ENCODE measurements at places on chromosomes 3 and 15.
A peak's percentile ranks its signal among the peaks of the same experiment; 100 is the strongest.

- DNase-seq = no peak
Measured at GRCh38 chr3:193744822-193745684, 152.0 kb downstream of the OPA1 start.

DNA sequence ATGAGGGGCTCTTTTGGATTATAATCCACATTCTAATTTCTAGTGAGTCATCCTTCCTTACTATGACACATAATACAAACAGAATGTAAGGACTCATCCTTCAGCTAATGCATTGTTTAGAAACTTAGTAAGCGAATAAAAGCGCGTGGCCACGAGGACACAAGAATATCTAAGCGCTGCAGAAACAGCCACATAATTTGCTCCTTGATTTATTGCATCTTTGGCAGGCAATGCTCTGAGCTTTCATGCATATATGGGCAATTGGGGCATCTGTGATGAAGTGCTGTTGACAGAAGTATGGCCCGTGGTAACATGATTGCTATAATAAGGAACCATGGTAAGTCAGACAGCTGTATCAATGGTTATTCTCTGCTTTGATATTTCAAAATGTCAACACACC, 191.3 kb upstream of the ZNF385D start:
- no peak for DNase-seq

GRCh38 chr3:134074790-134075567, 45.3 kb upstream of the SLCO2A1 start:
- DNase-seq = no peak

DNA sequence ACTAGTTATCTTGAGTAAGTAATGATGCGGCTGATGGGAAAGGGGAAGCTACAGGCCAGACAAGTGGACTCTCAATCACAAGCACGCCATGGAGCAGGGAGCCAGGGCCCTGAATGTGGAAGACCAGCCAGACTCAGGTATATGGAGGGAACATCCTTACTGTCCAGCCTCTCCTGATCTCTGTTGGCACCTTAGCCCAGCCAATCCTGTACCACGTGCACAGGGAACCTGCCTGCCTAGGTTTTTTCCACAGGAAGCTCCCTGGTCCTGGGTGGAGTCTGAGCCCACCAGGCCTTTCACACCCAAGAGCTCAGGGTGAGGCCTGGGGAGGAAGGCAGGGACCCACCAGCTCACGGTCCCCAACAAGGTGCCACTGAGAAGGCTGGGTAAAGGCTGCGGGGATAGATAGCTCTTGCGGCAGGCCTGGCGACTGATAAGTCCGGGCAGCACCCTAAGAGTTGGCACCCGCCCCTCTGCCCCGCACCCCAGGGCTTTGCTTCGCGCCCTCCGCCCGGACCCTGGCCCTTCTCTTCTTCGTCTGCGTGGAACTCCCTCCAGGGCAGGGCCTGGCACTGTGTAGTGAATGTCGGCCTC, 933 bp upstream of the APEH start:
- DNase-seq = no peak

DNA sequence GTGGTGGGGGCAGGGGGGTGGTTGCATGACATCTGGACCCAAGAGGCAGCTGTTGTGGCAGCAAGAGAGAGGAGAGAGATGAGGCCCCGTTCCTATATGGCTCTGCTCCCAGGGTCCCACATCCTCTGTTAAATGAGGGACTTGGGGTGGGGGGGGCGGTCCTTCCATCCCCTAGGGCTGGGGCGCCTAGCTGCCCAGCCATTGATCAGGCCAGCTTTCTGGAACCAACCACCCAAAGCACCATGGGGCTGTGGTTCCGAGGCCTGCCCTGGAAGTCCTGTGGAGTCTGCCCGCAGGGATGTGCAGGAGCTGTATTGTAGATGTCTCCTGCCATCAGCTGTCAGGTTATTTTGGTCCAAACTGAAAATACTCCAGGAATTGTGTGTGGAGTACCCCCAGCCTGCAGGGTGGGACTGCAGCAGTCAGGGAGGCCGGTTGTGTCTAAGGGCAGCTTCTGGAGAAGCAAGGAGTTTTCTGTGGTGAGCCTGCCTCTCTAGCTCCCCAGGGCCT, 5.2 kb downstream of the FURIN start:
- no peak for DNase-seq

DNA sequence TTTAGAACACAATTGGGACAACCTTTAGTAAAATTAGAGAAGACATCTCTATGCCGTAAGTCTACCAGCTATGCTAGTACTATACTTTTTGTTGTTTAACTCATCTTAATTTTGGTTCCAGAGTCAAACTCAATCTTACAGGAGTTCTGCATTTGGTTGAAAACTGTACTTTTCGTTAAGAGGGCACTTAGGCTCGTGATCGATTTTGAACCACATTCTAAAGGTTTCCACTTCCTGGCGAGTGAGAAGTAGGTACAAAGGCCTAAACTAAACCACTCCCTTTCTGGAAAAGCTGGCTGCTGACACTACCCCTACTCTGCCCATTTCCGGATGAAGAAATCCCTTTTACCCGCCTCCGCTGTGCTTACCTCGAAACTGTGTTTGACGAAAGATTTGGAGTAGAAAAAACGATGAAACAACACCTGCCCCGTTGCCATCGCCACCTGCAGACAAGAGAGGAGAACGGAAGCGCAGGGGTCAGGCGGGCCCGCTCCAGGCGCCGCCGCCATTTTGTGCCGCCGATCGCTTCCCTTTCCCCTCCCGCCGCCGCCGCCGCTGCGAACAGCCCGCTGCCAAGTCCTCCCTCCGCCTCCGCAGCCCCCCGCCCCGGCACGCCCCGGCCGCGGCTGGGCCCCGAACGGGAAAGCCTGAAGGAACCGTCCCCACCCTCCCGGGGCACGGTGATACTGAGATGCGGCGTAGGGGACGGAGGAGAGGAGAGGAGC, 748 bp downstream of the CCNL1 start:
- peak; percentile 59 for DNase-seq

DNA sequence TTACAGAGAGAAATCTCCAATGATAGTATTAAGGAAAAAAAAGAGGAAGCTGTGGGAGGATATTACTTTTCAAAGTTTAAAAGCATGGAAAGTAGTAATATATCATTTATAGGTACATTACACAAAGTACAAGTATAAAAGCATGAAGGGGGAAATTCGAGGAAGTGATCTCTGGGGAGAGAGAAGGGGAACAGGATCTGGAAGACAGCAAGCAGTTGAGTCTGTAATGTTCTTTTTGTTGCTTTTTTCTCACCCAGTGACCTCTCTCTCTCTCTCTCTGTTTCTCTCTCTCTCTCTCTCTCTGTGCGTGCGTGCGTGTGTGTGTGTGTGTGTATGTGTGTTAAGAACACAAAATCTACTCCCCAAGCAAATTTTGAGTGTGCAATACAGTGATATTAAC, 10.2 kb downstream of the C3orf20 start:
- no peak for DNase-seq

GRCh38 chr3:109257269-109257668, 59.0 kb downstream of the DPPA2 start:
- no peak for DNase-seq

DNA sequence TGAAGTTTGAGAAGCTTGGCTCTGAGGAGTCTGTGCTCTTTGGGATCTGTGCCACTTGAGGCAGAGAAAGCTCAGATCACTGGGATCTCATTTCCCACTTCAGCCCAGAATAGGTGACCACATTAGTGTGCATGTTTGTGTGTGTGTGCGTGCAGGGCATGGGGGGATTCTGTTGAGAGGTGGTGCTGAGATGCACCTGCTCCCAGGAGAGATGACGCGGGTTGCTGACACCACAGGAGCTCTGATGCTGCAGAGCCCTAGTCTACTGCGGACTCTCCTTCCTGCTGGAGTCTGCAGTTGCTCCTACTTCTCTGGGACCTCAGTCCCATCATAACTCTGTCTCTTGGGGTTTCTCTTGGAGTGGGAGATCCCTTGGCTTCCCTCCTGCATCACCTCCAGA, 14.7 kb upstream of the CTXND1 start:
- no peak for DNase-seq

DNA sequence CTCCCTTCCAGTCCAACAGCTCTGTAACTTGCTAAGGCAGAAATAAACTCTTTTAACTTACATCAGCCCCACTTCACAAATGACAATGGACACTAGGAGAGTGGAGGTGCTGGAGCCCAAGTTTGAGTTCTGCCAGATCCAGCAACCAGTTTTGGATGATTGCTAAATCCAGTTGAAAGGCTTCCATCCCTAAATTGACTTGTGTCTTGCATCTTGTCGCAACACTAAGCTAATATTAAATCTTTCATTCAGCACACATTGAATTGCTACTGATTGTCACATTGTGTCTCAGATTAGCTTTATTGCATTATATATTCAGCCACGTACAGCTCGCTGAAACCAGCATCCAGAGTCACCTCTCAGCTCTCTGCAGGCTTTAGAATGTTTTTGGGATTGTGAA, 41.7 kb upstream of the LIPC start:
- no peak for DNase-seq

- DNase-seq = no peak
Measured at GRCh38 chr15:92878593-92879053, 21.5 kb upstream of the CHD2 start.

- DNase-seq = no peak
Measured at GRCh38 chr3:37321377-37321781, 147.0 kb upstream of the LRRFIP2 start.

- no peak for DNase-seq
Measured at GRCh38 chr3:24504772-24505171, 10.1 kb upstream of the THRB start.

- DNase-seq = no peak
Measured at GRCh38 chr3:48826451-48826850, 21.2 kb downstream of the PRKAR2A start.

DNA sequence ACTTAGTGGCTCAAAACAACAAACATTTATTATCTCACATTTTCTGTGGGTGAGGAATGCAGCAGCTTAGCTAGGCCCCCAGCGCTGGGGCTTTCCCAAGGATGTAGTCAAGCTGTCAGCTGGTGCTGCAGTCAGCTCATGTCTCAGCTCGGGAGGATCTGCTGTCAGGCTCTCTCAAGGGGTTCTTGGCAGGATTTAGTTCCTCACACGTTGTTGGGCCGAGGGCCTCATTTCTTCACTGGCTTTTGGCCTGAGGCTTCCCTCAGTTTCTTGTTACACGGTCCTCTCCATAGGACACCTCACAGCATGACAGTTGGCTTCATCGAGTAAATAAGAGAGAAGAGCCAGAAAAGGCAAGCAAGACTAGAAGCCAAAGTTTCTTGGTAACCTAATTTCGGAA, 13.7 kb upstream of the U2SURP start:
- no peak for DNase-seq

DNA sequence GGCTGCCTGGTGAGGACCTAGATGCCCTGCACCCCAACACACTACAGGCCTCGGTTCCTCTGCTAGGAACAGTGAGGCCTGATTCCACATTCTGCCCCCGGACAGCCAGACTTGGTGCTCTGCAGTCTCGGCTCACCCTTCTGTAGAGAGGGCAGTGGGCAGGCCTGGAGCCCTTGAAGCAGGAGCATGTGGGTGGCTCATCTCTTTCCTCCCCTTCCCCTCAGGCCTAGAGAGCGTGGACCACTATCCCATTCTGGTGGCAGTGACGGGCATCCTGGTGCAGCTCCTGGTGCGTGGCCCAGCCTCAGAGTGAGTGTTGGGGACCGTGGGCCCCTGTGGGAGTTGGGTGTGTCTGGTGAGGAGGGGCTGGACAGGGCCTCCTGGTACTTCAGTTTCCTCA, 3.3 kb downstream of the AMIGO3 start:
- DNase-seq = no peak

- DNase-seq = no peak
Measured at GRCh38 chr15:70519616-70520015, 243.7 kb downstream of the UACA start.
